ENCODE measurements at places on chromosomes 2 and 18.

DNA sequence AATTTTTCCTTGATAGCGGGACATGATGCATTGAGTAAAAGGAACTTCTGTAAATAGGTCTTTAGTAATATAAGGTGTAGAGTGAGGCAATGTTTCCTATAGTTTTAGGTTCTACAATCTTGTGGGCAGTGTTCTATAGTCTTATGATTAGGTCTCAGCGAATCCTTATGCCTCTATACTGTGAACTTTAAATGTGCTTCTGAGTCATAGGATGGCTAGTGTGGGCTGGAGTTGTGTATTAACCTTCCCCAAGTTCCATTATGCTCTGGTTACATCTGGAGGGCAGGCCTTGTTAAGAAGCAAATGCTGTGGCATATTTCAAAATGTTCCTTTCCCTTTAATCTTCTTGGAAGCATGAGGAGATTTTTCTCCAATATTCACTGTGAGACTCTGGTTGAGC lies 73.5 kb downstream of the ROCK2 start:
- DNase-seq: no peak

DNA sequence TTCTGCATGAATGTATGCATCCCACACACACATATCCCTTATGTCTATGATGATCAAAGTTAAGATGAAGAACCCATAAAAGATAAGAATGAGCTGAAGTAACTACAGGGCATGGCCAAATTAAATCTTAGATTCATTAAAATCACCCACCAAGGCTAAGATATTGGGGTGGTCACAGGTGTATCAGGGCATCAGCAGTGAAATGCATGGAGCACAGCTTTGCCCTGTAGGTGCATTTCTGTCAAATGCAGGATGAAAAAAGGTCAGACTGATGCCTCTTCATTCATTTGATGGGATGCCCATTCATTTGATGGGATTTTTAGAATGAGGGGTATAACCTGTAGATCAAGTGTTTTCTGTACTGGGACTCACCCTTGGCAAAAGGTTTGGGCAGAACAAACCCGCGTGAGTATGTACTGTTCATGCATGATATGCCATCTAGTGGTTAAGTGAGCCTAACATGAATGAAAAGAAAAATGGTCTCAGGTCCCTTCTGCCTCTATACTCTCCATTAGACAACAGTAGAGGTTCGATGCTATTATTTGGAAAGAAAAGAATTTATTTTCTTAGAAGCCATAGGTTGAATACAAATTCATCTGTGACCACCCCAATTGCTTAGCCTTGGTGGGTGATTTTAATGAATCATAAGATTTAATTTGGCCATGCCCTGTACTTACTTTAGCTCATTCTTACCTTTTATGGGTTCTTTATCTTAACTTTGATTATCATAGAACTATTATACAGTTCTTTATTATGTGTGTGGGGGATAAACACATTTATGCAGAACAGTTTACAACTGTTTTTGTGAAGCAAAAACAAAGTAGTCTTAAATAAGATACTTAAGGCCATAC lies 43.2 kb upstream of the NOSTRIN start:
- DNase-seq: peak; percentile 20

- DNase-seq: peak; percentile 12
These were observed 75.7 kb downstream of the PIK3C3 start for GRCh38 chr18:42030586-42031182.

DNA sequence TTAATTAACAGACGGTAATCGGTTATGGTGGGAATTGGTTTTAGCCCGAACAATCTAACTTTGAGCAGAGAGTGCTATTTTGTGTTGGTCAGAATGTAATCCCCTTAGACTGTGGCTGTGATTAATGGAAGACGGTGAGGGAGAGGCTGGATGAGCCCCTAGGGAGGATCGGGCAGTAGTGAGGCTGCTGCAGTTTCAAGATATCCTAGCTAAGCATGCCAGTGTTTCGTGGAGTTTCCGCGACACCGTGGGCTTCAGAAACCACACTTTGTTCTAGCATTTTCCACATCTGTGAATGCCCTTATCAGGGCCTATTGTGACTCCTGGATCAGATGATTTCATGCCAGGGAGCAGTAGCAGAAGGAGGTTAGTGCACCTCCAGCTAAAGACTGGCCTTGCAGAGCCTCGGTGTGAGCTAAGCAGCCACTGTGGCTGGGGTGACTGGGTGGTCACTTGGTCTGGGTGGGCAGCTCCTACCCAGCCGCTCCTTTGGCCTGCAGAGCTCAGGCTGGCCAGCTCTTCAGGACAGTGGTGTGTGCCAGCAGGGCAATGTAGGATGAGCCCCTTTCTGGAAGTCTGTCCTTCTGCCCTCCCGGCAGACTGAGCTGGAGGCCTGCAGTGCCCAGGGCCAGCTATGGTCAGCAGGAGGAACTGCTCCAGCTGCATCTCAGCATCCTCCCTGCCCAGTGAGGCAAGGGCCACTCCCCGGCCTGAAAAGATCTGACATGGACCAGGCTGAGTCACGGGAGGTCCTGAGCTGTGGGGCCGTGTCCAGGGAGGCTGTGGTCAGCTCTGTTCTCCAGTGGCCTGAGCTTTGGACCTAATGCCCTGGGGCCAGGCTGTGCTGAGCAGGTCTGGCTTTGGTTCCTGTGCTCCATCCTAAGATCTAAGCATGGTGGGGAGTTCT lies 142.6 kb upstream of the GPC1 start:
- no peak for DNase-seq
